ENCODE measurements at places on chromosomes 4 and X.

- no peak for DNase-seq
Observed at GRCh38 chr4:61070269-61070668, 129.9 kb upstream of the ADGRL3 start.

GRCh38 chr4:5399790-5400421, 308.5 kb downstream of the EVC2 start:
- DNase-seq: no peak

DNA sequence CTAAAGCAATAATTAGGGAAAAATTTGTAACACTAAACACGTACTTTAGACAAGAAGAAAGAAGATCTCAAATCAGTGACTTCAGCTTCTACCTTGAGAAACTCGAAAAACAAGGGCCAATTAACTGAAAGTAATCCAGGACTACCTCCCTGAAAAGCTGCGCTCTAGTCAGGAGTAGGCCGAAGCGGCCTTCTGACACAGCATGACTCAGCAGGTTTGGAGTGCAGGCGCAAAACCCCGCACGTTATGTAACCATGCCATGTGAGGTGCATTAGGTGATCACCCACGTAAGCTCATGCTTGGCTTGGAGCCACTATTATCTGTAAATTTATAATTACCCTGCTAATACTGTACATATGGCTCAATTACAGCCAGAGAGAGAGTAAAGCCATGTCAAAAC, 52.8 kb upstream of the CCDC149 start:
- no peak for DNase-seq

DNA sequence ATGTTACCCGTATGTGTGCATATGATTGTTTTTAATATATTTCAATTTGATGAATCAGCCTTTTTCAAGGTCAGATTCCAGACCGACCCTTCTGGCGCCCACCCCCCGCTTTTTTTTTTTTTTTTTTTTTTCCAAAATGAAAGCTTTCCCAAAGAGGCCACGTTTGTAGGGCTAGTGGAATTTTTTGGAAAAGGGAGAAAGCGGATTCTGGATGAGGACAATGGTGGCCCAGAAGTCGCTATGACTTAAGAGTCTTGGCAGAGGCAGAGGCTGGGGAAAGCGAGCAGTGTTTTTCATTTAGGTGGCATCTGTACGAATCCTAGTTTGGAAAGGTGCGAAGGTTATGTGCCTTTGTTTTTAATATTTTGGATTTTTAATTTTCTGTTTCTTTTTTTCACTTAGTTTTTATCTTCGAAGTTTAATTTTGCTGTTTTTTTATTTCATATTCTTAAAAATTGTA, 14.6 kb downstream of the NDUFB11 start:
- no peak for DNase-seq

DNA sequence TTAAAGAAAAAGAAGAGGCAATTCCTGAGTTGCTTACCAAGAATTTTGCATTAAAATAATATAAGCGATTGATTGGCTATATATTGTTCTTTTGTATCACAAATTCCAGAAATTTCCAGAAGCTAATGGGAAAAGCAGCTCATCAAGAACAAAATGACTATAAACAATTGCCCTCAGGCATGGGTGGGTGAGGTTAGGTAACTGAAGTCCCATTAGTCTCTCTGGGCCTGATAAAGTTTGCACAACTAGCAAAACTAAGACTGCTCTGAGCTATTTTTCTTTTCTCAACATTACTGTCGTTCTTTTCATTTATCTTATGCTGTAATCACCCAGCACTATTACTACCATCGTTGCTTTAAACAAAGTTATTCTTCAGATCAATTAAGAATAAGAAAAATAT, 19.2 kb upstream of the BLTP1 start:
- DNase-seq: no peak

DNA sequence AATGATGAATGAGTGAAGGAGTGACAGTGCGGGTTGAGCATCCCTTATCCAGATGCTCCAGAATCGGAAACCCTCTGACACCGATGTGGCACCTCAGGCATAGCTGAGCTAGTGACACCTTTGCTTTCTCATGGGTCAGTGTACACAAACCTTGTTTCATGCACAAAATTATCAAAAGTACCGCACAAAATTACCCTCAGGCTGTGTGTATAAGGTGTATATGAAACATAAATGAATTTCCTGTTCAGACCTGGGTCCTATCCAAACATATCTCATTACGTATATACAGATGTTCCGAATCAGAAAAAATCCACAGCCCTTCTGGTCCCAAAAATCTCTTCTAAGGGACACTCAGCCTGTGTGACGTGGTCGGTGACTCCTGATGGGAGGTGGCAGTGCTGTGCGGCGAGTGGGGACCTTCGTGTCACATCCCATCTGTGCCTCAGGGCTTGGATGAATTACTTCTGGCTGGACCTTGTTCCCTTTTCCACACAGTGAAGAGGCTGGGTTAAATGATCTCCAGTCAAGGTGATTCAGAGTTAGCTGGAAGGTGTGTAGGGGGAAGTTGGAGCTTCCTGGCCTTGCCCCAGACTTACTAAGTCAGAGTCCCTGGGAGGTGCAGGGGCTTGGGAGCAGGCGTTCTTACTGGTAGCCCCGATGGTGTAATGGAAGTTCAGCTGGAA, 18.8 kb downstream of the RGS12 start:
- no peak for DNase-seq

DNA sequence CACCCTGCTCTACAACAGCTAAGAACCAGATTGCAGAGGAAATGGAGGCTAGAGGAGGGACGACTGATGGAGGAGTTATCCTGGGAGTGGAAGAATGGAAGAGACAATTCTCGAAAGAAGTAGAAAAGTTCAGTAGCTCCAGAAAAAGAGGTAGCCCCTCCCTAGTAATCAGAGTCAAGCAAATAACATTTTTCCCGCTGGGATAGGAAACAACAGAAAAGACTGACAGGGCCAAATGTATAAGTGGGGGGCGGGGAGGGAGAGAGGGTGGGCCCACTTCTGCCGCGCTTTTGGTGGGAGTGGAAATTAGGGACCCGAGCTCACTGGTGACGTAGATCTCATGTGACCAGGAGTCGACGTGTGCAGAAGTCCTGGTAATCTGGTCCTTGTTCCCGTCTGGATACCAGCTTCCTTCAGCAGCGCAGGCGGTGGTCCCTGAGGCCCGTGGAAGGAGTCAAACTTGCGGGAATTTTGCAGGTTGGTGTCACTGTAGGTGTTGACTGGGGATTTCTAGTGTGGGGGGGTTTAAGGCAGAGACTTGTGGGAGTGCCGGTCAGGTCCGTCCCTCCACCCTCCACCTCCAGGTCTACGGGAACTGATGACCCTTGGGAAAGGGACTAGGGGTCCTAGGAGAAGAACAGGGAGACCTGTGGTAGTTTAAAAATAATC, at the start of gene TCEAL9:
Gene TCEAL9 (plus strand): TSS at position 377 of the 669 bp plus-strand sequence. CDS start 1,179 bp downstream, outside the sequence.
- no peak for DNase-seq

- no peak for DNase-seq
Observed at GRCh38 chr4:113563691-113564378, 197.7 kb downstream of the CAMK2D start.

GRCh38 chrX:123835661-123836371, 24.0 kb upstream of the XIAP start:
- DNase-seq: no peak

GRCh38 chr4:48073567-48074103, 57.1 kb downstream of the NIPAL1 start:
- DNase-seq: no peak

- DNase-seq: no peak
Observed at GRCh38 chr4:120526033-120526432, 396.5 kb downstream of the PRDM5 start.

- DNase-seq: no peak
Observed at GRCh38 chr4:32112891-32113290, 1392.7 kb downstream of the PCDH7 start.

DNA sequence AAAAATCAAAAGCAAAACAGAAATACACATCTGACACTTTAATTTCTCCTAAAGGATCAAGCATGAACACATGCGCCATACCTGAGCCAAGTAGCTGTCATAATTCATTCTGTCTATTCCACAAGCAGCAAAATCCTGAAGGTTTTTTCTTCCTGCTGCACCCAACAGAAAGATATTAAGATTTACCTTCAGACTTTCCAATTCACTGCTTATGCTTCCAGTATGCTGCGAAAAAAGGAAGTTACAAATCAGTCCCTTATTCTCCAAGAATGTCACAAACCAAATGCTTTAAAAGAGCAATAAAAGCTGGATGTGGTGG, 29.2 kb upstream of the FGFBP2 start:
- DNase-seq: no peak

- DNase-seq: no peak
Observed at GRCh38 chr4:2277956-2278355, 16.0 kb upstream of the MXD4 start.

GRCh38 chr4:113760094-113760794, 1.3 kb downstream of the CAMK2D start:
- peak; percentile 6 for DNase-seq

DNA sequence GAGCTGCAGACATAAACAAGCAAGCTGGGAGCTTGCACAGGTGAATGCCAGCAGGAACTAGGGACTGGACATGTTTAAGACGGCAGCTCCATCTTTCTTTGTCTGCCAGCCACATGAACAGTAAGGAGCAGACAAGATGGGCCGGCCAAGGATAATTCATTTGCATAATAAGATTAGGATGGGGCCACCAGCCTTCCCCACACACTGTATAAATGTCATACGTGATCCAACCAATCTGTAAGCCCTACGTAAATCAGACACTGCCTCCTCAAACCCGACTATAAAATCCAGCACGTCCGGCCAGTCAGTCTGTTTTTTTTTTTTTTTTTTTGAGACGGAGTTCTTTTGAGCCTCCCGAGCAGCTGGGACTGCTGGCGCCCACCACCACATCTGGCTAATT, 75.6 kb upstream of the BOD1L1 start:
- DNase-seq: no peak

GRCh38 chr4:105765690-105766407, 57.3 kb downstream of the GSTCD start:
- DNase-seq: no peak

DNA sequence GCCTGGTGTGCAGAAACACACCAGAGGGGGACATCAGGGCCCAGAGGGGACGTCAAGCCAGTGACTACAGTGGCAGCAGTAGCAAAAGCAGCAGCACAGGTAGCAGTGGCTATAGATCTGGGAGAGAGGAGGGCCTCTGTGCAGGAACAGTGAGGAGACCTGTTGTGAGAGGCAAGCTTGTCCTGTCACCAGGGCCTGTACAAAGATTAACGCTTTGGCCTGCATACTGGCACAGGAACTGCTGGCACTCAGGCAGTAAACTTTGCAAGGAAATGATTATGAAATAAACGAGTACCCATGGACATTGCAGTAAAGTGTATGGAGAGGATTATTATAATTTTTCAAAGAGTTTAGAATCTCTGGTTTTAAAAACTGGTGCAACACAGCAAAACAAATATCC, 5.5 kb upstream of the PHF8 start:
- no peak for DNase-seq

DNA sequence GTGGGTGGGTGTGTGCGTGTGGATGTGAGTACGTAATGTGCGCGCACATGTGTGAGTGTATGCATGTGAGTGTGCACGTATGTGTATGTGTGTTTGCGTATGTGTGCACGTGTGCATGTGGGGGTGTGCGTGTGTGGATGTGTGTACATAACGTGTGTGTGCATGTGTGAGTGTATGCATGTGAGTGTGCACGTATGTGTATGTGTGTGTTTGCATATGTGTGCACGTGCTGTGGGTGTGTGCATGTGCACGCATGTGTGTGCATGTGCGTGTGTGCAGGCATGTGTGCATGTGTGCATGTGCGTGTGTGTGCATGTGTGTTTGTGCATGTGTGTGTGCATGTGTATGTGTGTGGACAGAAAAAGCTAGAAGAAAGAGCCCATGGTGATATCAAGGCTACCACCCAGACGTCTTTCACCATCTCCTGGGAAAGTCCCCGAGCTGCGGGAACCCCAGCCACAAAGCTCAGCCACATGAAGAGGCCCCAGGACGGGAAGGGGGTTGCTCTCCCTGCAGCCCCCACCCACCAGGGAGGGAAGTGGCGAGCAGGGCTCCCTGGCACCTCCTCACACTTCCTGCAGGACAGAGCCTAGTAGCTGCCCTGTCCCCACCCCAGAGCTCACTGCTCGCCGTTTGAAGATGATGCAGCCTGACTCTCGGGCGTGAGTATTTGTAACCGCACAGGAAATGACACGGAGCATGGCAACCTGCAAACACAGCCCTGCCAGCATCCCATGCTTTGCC, 108.3 kb downstream of the DCTD start:
- peak; percentile 18 for DNase-seq

- no peak for DNase-seq
Observed at GRCh38 chr4:96526625-96527024, 686.7 kb downstream of the PDHA2 start.

- DNase-seq: peak; percentile 61
Observed at GRCh38 chrX:68827848-68828624, 785 bp upstream of the EFNB1 start.

DNA sequence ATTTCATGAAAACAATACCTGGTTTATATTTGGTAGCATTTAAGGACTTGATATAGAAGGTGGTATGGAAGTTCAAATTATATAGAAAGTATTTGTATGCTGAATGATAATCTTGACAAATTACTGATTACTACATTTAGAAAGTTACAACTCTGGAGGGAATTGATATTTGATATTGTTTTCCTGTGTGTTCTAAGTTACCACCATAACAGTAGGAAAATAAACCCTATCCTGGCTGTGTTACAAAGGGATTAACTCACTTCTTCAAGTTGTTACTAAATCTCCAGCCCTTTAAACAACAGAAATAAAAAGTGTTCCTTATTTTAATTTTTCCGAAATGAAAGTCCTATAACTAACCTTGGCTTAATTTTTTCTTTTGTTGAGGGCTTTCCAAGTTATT, 36.6 kb downstream of the FHL1 start:
- no peak for DNase-seq

DNA sequence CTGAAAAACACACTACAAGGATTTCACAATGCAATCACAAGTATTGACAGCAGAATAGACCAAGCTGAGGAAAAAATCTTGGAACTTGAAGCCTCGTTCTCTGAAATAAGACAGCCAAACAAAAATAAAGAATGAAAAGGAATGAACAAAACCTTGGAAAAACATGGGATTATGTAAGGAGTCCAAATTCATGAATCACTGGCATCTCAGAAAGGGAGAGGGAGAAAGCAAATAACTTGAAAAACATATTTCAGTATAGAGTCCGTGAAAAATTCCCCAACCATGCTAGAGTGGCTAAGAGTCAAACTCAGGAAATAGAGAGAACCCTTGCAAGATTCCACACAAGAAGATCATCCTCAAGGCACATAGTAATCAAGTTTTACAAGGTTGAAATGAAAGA, 178.5 kb upstream of the CTSO start:
- DNase-seq: no peak

- no peak for DNase-seq
Observed at GRCh38 chrX:134692990-134693389, 34.7 kb upstream of the PLAC1 start.

- DNase-seq: no peak
Observed at GRCh38 chrX:25805744-25806143, 332.4 kb upstream of the MAGEB18 start.

- DNase-seq: no peak
Observed at GRCh38 chr4:145635630-145636029, 16.4 kb downstream of the MMAA start.

DNA sequence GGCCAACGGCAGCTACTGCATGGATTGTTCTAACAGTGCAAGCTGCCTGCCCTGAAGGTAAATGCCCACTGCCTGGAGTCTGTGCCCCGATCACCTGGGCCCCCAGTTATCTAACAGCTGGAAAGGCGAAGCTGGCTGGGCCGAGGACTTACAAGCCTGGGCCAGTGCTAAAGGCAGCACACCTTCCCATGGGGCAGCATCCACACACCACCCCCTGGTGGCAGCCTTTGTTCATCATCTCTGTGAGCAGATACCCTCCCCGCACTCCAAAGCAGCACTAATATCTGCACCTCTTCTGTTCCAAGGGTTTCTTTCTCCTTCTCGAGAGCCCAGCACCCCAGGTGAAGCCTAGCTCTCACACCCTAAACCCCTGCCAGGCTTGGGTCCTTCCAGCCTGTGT, 7.6 kb downstream of the SLC2A9 start:
- no peak for DNase-seq

All from effector CD8-positive, alpha-beta T cell (primary cell).